NCI-H510A treated with DMSO at 0.1 percent for 48 hours (cell line): ENCODE measurements at places on chromosomes 12 and 14.

DNA sequence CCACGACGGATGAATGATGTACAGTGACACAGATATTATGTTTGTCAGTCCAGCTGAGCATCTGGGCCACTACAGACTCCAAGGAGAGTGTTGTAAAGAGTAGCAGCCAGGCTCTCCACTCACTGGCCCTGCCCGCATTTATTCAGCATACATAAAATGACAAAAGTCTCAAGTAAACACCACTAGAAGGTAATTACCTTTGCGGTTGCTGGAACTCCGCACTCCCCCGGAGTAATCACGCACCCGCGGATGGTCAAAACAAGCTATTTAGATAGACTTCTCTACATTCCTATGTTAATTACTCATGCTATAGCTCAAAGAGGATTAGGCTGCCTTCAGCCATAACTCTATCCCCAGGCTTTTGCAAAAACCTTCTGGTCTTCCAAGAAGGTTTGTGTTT lies 18.8 kb upstream of the STRAP start:
- DNase-seq = no peak

GRCh38 chr14:91313852-91314251 lies 69.3 kb upstream of the GPR68 start:
- DNase-seq = no peak

DNA sequence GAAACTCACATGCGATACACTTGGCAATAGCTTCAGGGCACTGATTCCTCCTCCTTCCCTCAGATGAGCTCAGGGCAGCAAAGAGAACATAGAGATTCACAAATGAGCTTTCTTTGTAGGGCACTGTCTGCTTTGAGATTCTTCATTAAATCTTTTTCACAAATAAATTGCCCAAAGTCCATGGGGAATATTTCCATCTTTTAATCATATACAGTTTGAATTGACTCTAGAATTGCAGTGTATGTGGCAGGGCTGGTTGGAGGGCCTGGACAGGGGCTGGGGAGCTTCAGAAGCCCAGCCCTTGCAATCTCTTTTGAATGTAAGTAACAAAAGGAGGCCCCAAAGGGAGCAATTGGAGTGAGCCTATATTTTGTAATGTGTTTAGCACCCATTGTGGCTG lies 197.5 kb downstream of the NOVA1 start:
- no peak for DNase-seq

- DNase-seq = no peak
Observed at GRCh38 chr12:69068448-69068847, 135.5 kb upstream of the CPM start.

DNA sequence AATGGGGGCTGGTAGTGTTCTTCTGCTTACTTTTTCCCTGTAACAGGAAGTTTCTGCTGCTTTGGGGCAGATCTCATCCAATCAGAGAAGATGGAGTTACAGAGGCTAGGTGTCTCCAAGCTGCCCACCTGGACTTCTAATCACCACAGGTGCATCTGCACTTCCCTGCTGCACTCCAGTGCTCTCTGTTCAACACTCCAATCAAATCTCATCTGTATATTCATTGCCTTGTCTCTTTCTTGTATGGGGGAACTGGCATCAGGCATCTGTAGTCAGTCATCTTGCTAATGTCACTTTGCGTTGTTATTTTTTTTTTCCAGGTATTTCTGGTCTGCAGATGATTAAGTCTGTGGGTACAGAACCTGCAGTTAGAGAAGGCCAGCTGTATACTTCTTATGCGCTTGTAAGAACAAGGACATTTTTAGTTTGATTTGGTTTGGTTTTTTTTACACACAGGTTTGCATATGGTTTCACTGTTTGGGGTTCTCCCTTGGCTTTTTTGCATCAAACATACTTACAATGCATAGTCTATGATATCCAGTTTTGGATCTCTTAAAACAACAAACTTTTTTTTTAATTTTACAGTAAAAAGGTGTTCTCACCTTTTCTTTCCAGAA lies 116.0 kb downstream of the METTL25 start:
- no peak for DNase-seq
